Activated CD8-positive, alpha-beta memory T cell treated with anti-CD3 and anti-CD28 coated beads for 36 hours (primary cell): ENCODE measurements at places on chromosomes 1 and 21. TPM values are rescaled to one million over a fixed set of nuclear protein-coding genes. Genes with fewer than 3 reads are reported as not detected.

The NCF2 gene
- total RNA-seq: 2.0 TPM

The KCNH1 gene
- total RNA-seq: not detected

The ARMH1 gene
- total RNA-seq: 52.0 TPM

The BEND5 gene
- total RNA-seq: 7.2 TPM

The PADI4 gene
- 0.59 TPM for total RNA-seq

The ENSA gene
- total RNA-seq: 251 TPM

The KIAA0040 gene
- total RNA-seq: 29.2 TPM

The ILDR2 gene
- total RNA-seq: 4.9 TPM

The OLFML2B gene
- not detected for total RNA-seq

The PRDM16 gene
- total RNA-seq: not detected

The CHRM3 gene
- not detected for total RNA-seq

The PTCH2 gene
- total RNA-seq: 0.46 TPM

The BOLA1 gene
- total RNA-seq: 28.1 TPM

The CD160 gene
- total RNA-seq: 57.8 TPM

The KRTAP11-1 gene
- not detected for total RNA-seq

The DNAI4 gene
- total RNA-seq: 0.99 TPM

The ANGPTL3 gene
- not detected for total RNA-seq

The KRTAP19-1 gene
- not detected for total RNA-seq

The ATP6V1G3 gene
- not detected for total RNA-seq

The TNNI3K gene
- not detected for total RNA-seq

The PIGC gene
- 21.4 TPM for total RNA-seq

The NBPF15 gene
- 21.9 TPM for total RNA-seq

The WNT2B gene
- not detected for total RNA-seq
